ENCODE measurements at places on chromosomes 13 and 19. TPM values are rescaled to one million over a fixed set of nuclear protein-coding genes. Genes with fewer than 3 reads are reported as not detected.

DNA sequence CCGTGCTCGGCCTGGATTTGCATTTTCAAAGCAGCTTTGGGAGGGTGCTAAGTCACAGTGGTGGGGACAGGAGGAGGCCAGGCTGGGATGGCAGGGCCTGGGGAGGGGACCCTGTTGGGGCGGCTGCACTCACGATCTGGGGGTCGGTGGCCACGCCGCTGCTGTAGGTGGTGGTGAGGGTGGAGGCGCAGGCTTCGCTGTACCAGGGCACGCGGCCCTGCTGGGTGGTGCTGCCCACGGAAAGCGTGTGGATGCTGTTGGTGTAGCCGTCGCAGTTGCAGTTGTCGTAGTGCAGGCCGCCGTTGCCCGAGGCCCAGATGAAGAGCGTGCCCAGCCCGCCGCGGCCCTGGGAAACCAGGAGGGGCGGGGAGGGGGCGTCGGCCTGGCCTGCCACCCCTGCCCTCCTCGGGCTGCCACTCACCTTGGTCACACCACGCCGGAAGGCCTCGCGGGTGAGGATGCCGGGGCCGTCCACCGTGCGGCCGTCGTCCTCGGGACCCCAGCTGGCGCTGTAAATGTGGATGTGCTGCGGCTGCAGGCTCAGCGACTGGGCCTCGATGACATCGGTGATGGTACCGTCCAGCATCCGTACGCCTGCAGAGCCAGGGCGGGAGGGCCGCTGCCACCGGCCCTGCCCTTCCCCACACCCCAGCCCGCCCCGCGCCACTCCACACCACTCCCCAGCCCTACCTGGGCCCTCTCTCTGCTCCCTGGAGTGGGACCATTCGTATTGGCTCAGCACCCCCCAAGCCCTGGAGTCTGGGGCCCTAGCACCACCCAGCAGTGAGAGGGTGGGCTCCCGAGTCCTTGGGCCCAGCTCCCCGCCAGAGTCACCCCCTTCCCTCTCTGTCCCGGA, 3.2 kb downstream of the PCSK4 start:
- DNase-seq, result no peak
- H3K4me1 ChIP-seq, result peaks cover 20% of the 10 kb centered on the region
- no peaks in the 10 kb centered on the region for H3K27me3 ChIP-seq

VASP gene
- total RNA-seq, result 31.2 TPM

DAND5 gene
- total RNA-seq, result 9.0 TPM

- no peaks in the 10 kb centered on the region for H3K4me1 ChIP-seq
- no peak for DNase-seq
- no peaks in the 10 kb centered on the region for H3K27me3 ChIP-seq
These were observed 2747.8 kb downstream of the PCDH9 start for GRCh38 chr13:64482373-64482772.

DNA sequence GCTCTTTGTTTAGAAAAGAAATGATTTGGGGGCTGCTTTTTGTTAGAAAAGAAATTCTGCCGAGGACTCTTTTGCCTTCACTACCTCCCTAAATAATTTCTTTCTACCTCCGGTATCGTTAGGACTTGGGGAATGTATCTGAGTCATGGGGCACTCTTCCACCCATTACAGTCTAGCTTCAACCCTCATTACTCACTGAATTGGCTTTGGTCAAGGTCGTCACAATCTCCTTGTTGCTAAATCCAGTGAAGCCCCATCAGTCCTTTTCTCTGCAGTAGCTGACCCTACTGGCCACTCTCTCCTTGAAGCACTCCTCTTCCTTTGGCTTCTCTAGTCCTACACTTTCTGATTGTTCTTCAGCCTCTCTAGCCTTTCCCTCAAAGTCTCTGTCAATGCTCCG, 34.0 kb downstream of the WDR87 start:
- no peak overlapping the region for H3K27ac ChIP-seq
- H3K4me3 ChIP-seq, result no peak overlapping the region
- DNase-seq, result no peak
- H3K36me3 ChIP-seq, result no peaks in the 10 kb centered on the region
- H3K4me1 ChIP-seq, result no peaks in the 10 kb centered on the region

- H3K27ac ChIP-seq, result no peak overlapping the region
- H3K4me3 ChIP-seq, result no peak overlapping the region
- no peak for DNase-seq
- no peaks in the 10 kb centered on the region for H3K4me1 ChIP-seq
These were observed 24.4 kb downstream of the SLC25A15 start for GRCh38 chr13:40813667-40814454.

DNA sequence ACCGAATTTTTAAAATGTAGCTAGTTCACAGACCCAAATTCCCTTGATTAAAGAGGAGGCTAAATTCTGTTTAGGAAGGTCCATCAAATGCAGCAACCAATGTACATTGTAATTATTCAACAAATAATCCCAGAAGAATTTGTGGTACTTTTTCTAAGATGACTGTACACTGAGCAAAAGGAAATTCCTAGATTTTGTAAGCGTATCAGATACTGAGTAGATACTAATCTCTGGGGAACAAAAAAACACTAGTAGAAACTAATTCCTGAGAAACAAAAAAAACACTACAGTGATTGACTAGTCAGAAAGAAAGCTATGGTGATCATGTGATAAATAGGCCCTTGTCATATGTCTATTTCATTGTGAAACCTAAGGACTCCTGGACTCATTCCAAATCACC, 246.1 kb downstream of the PCDH17 start:
- no peaks in the 10 kb centered on the region for H3K4me1 ChIP-seq
- H3K27me3 ChIP-seq, result no peaks in the 10 kb centered on the region
- H3K27ac ChIP-seq, result no peak overlapping the region
- H3K36me3 ChIP-seq, result no peaks in the 10 kb centered on the region

DNA sequence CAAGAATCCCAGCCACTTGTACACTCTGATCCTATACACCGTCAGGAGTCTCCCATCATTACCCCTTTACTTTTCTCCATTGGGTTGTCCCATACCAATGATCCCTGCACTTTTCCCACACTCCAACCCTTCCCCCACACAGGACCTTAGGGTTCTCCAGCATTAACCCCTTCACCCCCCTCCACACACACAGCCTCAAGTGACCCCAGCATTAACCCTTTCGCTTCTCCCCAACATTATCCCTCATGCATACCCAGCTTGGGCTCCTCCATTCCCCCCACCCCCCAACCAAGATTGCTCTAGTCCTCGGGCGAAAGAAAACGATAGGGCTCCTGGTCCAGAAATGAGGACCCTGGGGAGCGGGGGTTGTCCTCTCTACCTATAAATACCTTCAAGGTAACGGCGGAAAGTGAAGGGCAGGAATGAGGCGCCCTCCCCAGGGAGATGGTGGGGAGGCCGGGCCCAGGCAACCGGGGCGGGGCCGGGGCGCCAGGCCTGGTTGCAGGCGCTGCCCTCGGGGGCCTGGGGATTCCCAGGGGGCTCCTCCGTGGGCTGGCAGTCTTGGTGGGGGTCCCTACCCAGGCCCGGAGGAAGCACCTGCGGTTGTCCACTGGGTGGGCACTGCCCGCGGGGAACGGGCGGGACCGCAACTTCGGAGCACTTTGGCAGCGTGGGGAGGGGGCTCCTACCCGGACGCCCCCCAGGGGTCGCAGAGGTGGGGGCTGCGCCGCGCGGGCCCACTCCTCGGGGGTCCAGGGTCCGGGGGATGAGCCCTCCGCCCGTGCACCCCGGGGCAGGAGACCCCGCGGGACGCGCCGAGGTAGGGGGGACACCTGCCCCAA, 757 bp downstream of the WIZ start:
- peak overlapping the region; percentile 86 for H3K27ac ChIP-seq
- no peaks in the 10 kb centered on the region for H3K36me3 ChIP-seq
- no peaks in the 10 kb centered on the region for H3K27me3 ChIP-seq
- peak overlapping the region; percentile 67 for H3K4me3 ChIP-seq
- H3K4me1 ChIP-seq, result peaks cover 48% of the 10 kb centered on the region
- DNase-seq, result no peak

DNA sequence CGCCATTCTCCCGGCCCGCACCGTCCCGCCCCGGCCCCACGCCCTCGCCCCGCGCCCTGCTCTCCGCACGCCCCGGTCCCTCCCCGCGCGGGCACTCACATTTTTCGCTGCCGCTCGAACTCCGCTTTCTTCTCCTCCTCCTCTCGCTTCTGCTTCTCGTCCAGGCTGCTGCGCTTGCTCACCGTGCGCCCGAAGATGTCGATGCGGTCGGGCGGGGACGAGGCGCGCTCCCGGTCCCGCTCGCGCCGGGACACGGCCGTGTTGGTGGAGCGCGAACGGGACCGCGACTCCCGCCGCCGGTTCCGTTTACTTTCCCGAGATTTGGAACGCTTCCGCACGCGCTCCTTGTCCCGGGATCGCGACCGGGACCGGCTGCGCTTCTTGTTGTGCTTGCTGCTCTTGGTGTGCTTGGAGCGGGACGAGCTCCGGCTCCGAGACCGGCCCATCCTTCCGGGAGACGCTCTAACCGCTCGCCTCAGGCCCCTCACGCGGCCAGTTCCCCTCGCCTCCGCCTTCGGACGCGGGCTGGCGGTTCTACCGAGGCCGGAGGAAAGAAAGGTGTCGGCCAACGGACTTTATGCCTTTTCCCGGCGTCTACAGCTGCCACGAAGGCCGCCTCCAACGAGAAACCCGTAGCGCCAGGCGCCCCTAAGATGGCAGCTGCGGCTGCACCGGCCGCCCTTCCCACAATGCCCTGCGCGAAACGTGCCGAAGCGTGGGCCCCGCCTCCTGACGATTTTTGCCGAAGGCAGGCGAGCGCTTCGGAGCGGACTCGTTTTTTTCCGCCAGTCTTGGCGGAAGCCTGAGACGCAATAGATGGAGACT, at the start of gene ARGLU1:
Gene ARGLU1 (minus strand): TSS at position 664 of the 825 bp plus-strand sequence. CDS start 218 bp downstream, at position 446.
- no peaks in the 10 kb centered on the region for H3K27me3 ChIP-seq
- peak within 1 kb of the TSS; percentile 74 for H3K4me3 ChIP-seq
- peaks cover 38% of the 10 kb centered on the region for H3K4me1 ChIP-seq
- DNase-seq, result peak; percentile 94
- peak within 1 kb of the TSS; percentile 99 for H3K27ac ChIP-seq

SMIM44 gene
- total RNA-seq, result not detected

- no peak overlapping the region for H3K27ac ChIP-seq
- H3K4me3 ChIP-seq, result no peak overlapping the region
- H3K27me3 ChIP-seq, result no peaks in the 10 kb centered on the region
- peak; percentile 13 for DNase-seq
These were observed 18.6 kb downstream of the PEPD start for GRCh38 chr19:33503030-33503429.

- no peak overlapping the region for H3K4me3 ChIP-seq
- no peaks in the 10 kb centered on the region for H3K4me1 ChIP-seq
- no peak for DNase-seq
- H3K36me3 ChIP-seq, result no peaks in the 10 kb centered on the region
- no peak overlapping the region for H3K27ac ChIP-seq
These were observed 3.0 kb downstream of the PROZ start for GRCh38 chr13:113161433-113161832.

GRCh38 chr19:55344444-55344843, 4.8 kb downstream of the KMT5C start:
- peaks cover 31% of the 10 kb centered on the region for H3K36me3 ChIP-seq
- no peak overlapping the region for H3K27ac ChIP-seq
- no peak overlapping the region for H3K4me3 ChIP-seq

GRCh38 chr13:93388701-93389100, 162.1 kb downstream of the GPC6 start:
- no peaks in the 10 kb centered on the region for H3K36me3 ChIP-seq
- DNase-seq, result no peak
- no peak overlapping the region for H3K4me3 ChIP-seq

DNA sequence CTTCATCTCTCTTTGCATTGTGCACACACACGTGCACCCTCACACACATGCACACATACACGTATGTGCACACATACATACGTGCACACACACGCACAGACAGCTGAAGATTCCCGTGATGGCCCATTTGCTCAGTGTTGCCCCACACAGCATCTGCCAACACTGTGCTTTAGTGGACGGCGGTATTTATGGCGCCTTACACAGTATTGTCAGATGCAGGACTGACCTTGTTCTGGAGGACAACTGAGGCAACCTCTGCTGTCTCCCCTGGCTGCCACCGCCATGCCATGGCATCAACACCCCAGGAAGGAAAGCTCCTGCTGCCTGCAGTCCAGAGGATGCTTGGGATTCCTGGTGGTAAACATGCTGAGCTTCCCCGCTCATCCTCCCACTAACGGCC, 316.4 kb downstream of the TEX29 start:
- H3K4me1 ChIP-seq, result no peaks in the 10 kb centered on the region
- H3K4me3 ChIP-seq, result no peak overlapping the region
- DNase-seq, result no peak

- peaks cover 42% of the 10 kb centered on the region for H3K36me3 ChIP-seq
- DNase-seq, result no peak
- no peaks in the 10 kb centered on the region for H3K27me3 ChIP-seq
- H3K4me1 ChIP-seq, result no peaks in the 10 kb centered on the region
- no peak overlapping the region for H3K4me3 ChIP-seq
- no peak overlapping the region for H3K27ac ChIP-seq
These were observed 13.8 kb downstream of the METTL21C start for GRCh38 chr13:102680842-102681740.

SELENOV gene
- not detected for total RNA-seq

DNA sequence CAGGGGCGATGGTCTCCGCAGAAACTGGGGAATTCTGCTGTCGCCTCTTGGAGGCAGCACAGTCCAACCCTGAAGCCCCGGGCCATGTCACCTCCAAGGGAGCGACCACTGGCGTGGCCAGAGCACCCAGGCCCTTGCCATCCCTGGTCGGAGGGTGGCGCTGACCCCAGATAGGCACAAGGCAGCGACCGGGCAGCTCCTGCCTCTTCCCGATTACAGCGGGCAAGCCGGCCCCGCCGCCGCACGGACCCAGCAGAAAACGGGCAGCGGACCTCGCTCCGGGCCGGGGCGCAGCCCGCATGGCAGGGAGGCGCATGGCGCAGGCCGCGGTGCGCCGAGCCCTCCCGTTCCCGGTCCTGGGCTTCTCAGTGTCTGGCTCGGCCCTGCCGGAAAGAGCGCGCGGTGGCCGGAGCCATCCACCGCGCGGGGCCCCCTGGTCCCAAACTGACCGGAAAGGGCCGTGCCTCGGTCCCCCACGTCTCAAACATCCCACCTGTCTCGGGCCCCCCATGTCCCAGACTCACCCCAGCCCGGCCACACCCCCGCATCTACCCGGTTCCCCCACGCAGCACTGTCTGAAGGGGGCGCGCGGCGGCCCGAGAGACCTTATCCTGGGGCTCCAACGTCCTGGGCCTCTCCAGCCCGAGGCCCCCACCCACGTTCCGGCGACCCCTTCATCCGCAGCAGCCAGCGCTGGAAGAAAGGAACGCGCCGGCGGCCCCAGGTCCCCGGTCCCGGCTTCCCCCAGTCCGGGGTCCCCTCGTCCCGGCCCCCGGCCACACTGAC, 727 bp downstream of the CERS1 start:
- H3K4me1 ChIP-seq, result peaks cover 5% of the 10 kb centered on the region
- H3K36me3 ChIP-seq, result peaks cover 11% of the 10 kb centered on the region
- no peak for DNase-seq
- H3K27ac ChIP-seq, result no peak overlapping the region
- peak overlapping the region; percentile 64 for H3K4me3 ChIP-seq
- H3K27me3 ChIP-seq, result no peaks in the 10 kb centered on the region

IGFLR1 gene
- 4.8 TPM for total RNA-seq

COMP gene
- not detected for total RNA-seq
